ENCODE measurements at places on chromosomes 1 and 21. TPM values are rescaled to one million over a fixed set of nuclear protein-coding genes. Genes with fewer than 3 reads are reported as not detected.

DNA sequence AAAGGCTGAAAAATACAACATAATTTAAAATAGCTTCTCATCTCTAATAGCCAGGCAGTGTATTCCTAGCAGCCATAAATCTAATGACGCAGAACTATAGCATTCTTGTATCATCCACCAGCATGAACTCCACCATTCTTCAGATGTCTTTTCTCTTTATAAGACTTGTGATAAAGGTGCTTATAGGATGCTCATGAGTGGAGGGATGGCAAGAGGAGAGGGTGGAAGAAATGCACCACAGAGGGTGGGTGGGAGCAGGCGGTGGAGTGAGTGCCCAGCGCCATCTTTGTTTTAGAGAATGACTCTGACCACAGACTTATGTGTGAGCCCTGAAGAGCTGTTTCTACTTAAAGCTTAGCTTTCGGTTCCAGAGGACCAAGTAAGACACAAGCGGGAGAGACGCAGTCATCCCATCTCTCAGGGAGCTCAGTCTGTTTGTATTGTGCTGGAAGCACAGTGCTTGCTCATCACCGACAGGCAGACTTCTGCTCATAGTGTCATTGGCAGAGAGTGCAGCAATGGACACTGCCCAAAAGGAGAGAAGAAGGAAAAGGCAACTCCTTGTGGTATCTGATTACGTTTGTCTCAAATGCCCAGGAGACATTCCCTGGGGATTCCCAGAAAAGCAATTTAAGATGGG lies 65.6 kb downstream of the KCNJ15 start:
- DNase-seq = no peak

- DNase-seq = no peak
These were observed 4.9 kb downstream of the CACHD1 start for GRCh38 chr1:64474665-64475439.

DNA sequence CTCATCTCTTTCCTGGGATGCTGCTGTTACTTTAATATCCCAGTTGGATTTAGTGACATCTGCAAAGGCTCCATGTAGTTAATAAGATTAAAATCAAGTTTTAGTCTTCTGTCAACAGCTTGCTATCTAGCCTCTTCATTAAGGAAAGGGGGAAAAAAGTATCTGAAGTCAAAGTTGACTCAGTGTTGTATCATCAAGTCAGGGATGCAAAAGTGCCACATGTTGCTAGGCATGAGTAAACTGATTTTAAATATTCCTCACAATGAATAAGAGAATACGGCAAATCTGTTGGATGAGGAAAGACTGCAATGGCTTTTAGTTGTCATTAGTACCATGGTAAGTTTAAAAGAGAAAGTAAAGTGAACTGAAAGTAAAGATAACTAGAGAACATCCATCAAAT lies 383.2 kb upstream of the ZRANB2 start:
- DNase-seq = no peak

DNA sequence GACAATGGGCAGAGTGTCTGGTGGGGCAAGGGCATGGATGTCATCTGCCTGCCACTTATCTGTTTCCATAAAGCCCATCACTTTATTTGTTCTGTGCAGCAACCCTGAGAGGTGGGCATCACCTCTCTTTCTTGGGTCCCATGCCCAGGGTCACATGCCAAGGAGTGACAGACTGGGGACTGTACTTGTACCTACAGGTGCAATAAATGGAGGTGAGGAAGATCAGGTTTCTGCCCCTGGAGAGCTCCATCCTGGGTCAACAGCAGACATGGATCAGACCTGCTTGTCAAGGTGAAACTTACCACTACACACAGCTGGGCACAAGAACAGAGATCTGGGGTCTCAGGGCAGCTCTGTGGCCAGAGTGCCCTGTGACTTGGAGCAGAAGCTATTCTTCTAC lies 18.4 kb upstream of the PRDM16 start:
- DNase-seq = no peak

- DNase-seq = no peak
These were observed 92.0 kb downstream of the CNIH3 start for GRCh38 chr1:224707843-224708725.

- DNase-seq = no peak
These were observed 115.2 kb downstream of the TGFBR3 start for GRCh38 chr1:91770667-91771268.

- no peak for DNase-seq
These were observed 212.5 kb downstream of the FGGY start for GRCh38 chr1:59509341-59509875.

- DNase-seq = no peak
These were observed 26.6 kb downstream of the POFUT2 start for GRCh38 chr21:45261093-45261492.

- DNase-seq = peak; percentile 37
These were observed 19.0 kb upstream of the L1TD1 start for GRCh38 chr1:62175568-62176179.

DNA sequence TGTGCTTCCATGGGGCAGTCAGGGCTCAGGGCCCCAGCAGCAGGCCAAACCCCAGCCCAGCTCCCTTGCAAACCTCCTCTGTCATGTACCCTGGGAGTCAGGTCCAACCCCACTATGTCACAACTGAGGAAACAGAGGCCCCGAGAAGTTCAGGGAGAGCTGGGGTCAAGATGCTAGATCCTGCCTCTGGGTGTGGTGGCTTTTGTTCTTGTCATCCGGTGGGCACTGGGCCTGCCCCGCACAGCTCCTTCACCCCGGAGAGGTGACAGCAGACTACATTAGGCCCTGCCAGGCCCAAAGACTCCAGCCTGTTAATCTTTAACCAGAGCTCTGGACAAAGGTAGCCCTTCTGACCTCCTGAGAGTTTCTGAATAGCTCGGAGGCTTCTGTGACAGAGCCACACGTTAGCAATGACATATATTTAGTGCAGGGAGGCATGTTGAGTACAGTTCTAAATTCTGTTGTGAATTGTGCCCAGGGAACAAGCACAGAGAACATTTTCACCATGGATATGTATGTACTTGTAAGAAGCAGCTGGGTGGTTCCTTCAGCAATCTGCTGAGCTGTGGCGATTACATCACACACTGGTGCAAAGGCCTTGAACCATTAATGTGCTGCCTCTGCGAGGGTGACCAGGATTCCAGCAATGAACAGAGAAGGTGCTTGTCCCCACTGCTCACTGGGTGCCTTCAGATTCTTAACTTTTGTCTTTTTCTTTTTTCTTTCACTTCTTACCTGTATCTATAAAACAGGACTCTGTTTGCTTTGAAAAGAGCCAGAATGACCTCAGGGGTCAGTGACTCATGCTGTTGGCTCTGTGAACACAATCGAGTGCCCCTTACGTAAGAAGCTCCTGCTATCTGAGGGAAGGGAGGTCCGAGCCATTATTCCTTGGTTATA lies 102.8 kb downstream of the RHOU start:
- DNase-seq = no peak

- no peak for DNase-seq
These were observed 32.8 kb upstream of the PRELP start for GRCh38 chr1:203442821-203443220.

DNA sequence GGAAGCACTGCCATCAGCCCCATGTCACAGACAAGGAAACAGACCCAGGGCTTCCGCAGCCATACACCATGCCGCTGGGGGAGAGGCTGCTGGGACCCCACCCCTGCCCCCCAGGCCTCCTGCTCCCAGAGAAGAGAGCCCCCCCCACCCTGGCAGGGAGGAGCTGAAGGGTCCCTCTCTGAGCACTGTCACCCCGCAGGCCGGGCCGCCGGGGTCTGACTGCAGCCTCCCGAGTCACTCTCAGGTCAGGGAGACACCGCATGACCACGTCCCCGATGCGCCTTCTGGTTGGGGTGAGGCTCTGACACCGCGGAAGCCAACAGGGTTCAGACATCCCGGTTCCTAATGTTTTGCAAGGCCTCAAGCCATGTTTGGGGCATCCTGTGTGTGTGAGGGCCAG lies 102.3 kb downstream of the SIK1 start:
- DNase-seq = no peak

DNA sequence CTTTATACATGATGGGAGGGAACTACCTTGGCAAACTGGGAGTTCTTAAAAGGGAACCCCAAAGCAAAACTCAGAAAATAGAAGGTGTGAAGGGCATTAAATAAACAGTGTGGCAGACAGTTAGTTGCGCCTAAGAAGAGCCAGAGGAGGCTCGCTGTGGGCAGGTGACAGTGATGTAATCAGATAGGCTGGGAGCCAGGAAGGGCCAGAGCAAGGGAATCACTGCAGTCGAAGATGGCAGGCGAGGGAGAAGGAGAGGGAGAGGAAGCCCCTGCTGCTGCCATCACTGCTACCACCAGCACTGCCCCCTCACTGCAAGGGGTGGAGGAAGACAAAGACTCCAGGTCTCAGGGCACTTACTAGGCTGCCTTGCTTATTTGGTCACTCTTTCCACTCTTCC lies 97.2 kb downstream of the ST3GAL3 start:
- no peak for DNase-seq

DNA sequence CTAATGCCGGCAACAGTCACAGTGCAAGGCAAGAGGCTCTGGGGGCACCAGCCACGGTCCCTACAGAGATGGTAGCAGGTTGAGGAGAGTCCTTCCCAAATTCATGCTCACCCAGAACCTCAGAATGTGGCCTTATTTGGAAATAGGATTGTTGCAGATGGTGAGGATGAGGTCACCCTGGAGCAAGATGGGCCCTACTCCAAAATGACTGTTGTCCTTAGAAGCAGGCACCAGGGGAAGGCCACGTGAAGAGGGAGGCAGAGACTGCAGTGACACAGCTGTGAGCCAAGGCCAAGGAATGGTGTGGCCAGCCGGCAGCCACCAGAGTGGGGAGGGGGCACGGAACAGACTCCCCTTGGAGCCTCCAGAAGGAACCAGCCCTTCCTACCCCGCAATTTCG lies 70.8 kb upstream of the CLDN14 start:
- no peak for DNase-seq

DNA sequence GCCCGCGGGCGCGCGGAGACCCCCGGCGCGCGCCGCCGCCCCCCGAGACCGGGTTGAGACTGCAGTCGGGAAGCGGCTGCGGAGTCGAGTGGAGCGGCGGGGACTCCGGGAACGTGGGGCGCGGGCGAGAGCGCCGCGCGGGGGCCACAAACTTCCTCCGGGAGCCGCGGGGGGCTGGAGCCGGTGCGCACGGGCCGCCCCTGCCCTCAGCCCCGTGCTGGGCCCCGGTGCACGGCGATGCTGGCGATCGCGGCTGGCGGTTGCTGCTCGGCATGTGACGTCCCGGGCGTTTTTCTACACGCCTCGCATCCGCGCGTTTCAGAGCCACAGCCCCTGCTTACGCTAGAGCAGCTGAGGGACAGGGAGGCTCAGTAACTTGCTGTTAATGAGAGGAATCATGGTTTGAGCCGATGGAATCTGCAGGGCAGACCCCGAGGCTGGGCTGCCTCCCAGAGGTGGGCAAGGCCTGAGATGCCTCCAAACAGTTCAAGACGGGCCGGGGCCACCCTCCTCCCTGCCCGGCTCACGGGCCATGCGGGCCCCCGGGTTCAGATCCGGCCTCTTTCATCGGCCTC lies 520 bp downstream of the TMEM201 start:
- peak; percentile 34 for DNase-seq

GRCh38 chr21:39071623-39072214 lies 111.5 kb downstream of the PSMG1 start:
- DNase-seq = no peak

DNA sequence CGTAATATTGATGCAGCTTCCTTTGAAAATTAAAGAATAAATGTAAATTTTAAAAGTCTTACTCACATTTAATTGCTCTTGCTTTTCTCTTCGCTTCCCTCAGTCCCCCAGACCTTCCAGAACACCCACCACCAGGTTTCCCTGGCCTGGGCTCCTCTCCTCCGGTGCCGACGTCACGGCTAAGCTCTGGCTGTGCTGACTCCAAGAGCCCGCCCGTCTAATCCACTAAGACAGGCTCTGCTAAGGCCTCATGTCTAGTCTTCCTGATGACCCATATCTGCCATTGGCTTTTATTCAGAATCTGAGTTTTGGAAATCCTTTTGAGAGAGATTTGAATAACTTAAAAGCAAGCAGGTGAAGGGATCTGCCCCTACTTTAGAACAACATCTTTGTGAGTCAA lies 53.9 kb upstream of the NADK start:
- DNase-seq = no peak

DNA sequence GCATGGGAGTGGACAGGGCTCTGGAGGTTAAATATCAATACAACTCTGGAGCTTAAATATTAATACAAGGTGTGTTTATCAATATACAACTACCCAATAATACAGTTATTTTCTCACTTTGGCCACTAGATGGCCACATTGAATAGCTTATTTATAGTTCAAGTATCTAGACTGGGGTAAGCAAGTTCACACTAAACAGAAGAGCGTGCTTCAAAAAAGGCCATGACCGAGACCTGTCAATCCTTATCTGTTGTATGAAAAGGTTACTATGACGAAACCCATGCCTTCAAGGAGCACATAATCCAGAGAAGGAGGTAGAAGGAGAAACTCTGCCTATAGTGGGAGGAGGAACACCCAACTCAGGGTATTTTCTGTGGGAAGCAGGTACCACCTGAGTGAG lies 29.1 kb downstream of the CHML start:
- no peak for DNase-seq

DNA sequence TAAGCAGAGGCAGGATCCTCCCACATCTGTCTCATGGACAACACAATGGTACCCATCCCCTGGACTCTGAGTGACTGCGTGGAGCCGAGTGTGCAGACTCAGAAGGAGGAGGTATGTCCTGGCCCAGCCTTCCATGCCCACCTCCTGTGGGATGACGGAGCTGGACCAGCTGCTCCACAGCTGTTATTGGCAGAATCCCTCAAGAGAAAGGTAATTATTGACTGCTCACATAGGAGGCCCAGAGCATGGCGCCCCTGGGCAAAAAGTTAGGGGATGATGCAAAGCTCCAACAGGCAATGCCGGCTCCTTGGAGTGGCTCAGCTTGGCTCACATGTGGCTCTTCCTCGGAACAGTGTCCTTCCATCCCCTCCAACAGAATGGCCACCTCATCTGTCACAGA lies 12.2 kb upstream of the ACTRT2 start:
- DNase-seq = no peak

Gene ALX3
- not detected for polyA plus RNA-seq

Gene SEMA6C
- 1.5 TPM for polyA plus RNA-seq

Gene C1orf94
- polyA plus RNA-seq = not detected

Gene AGBL4
- 0.22 TPM for polyA plus RNA-seq

Gene LCE1A
- polyA plus RNA-seq = not detected

Gene LCE1E
- polyA plus RNA-seq = not detected

Gene TPTE
- polyA plus RNA-seq = not detected

Gene CBR3
- 2.3 TPM for polyA plus RNA-seq

Measured in CD8-positive, alpha-beta memory T cell (primary cell).